ENCODE measurements at places on chromosomes 11 and 22. TPM values are rescaled to one million over a fixed set of nuclear protein-coding genes. Genes with fewer than 3 reads are reported as not detected.

Gene CRACR2B
- total RNA-seq: not detected

DNA sequence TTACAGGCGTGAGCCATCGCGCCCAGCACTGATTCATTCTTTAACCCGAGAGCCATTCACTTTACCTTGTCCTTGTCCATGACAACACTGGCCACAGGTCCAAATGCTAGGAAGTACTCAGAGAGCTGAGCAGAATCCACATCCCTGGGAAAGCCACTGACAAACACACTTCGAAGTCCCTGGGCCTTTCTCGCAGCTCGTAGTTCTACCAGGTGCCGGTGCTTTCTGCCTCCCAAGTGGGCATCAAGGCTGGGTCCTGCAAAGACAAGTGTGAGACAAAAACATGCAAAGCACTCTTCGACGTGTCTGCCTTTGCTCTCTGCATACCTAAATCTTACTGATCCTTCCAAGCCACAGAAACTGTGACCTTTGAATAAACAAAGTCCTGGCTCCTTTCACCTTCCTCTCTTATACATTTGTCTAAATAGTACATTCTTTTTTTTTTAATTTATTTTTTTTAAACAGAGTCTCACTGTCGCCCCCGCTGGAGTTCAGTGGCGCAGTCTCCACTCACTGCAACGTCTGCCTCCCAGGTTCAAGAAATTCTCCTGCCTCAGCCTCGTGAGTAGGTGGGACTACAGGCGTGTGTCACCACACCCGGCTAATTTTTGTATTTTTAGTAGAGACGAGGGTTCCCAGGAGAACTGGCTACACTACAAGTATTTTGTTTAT lies 2.2 kb downstream of the TUT1 start:
- DNase-seq: peak; percentile 34
- H3K36me3 ChIP-seq: peaks cover 61% of the 10 kb centered on the region
- H3K27me3 ChIP-seq: no peaks in the 10 kb centered on the region
- H3K4me1 ChIP-seq: peaks cover 36% of the 10 kb centered on the region

Gene TMEM132A
- 60.7 TPM for total RNA-seq

DNA sequence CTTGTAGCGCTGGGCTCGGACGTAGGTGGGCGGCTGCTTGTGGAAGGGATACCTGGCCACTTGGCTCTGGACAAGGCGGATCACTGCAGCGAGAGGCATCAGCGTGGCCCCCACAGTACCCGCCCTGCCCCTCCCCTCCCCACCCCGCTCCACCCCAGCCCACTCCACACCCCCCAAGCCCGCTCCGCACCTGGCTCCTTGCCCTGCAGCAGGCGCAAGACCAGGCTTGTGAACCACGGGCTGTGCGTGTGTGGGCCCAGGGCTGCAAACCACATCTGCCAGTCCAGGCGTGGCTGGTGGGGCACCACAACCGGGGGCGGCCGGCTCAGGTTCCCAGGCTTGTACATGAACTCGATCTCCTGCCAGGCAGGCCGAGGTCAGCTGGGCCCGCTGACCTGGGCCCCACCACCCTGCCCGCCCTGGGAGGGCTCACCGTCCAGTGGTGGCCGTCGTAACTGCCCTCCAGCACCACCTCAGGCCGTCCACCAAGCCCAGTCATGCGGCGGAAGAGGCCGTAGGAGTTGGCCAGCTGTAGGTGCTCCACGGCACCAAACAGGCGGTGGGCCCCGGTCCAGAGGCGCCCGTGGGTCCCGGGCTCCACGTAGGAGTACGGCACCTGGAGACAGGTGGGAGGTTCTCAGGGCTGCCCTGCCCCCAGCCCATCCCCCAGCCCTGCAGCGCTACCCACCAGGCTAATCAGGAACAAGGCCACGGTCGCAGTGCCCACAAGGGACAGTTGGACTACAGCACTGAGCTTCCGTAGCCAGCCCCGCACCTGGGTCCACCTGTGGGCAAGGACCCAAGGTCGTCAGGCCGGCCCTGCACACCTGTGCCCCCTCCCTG lies 2.9 kb downstream of the LMF2 start:
- peaks cover 49% of the 10 kb centered on the region for H3K36me3 ChIP-seq
- H3K27ac ChIP-seq: no peak overlapping the region
- no peak overlapping the region for H3K4me3 ChIP-seq
- peak; percentile 44 for DNase-seq
- H3K4me1 ChIP-seq: peaks cover 21% of the 10 kb centered on the region
- no peaks in the 10 kb centered on the region for H3K27me3 ChIP-seq

DNA sequence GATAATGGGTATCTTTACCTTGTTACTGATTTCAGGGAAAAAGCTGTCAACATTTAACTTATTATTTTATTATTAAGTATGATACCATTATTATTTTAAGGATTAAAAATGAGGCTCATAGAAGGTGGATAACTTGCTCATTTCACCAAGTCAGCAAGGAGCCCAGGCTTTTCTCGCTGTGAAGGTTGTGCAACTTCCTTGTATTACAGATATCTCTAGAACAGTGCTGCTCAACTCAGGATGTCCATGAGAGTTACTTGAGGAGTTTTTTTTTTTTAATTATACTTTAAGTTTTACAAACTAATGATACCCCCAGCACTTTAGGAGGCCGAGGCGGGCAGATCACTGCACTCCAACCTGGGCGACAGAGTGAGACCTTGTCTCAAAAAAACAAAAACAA lies 98.2 kb downstream of the INSC start:
- no peak overlapping the region for H3K4me3 ChIP-seq
- no peak for DNase-seq
- no peak overlapping the region for H3K27ac ChIP-seq
- no peaks in the 10 kb centered on the region for H3K36me3 ChIP-seq
- H3K27me3 ChIP-seq: no peaks in the 10 kb centered on the region

DNA sequence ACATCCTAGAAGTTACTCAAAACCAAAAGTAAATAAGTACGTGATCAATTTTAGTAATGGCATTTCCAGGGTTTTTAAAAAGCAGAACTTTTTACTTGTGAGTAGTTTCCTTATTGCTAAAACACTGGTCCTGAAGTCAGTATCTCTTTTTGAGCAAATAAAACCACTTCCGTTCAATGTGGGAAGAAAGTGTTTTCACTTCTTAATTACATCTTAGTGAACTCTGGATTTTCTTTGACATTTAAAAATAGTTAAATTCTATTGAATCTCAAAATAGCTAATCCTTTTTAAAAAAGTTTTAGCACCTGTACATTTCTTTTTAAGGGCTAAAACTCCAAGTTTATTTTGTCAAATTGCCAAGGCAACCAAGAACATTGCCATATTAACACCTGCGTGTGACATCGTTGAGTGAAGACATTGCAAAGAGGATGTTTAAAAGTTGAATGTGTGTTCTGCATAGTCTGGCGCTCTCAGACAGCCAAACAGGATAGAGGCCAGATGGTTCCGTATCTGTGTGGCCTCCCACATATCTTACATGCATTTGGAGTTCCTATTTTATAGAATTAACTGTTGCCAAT lies 17.2 kb upstream of the OR5B21 start:
- no peak overlapping the region for H3K4me3 ChIP-seq
- H3K4me1 ChIP-seq: no peaks in the 10 kb centered on the region
- no peaks in the 10 kb centered on the region for H3K27me3 ChIP-seq
- H3K27ac ChIP-seq: no peak overlapping the region
- no peak for DNase-seq

GRCh38 chr11:61712846-61713245 lies 32.7 kb downstream of the DAGLA start:
- no peaks in the 10 kb centered on the region for H3K36me3 ChIP-seq
- no peak overlapping the region for H3K4me3 ChIP-seq
- no peak overlapping the region for H3K27ac ChIP-seq
- no peak for DNase-seq
- no peaks in the 10 kb centered on the region for H3K27me3 ChIP-seq
